ENCODE measurements at places on chromosomes 16 and 17. TPM values are rescaled to one million over a fixed set of nuclear protein-coding genes. Genes with fewer than 3 reads are reported as not detected.
A peak's percentile ranks its signal among the peaks of the same experiment; 100 is the strongest.

Gene CLEC10A
- total RNA-seq, result not detected

Gene UQCRC2
- 279 TPM for total RNA-seq

Gene PPM1D
- total RNA-seq, result 22.6 TPM

Gene TPSD1
- not detected for total RNA-seq

Gene DBF4B
- 53.2 TPM for total RNA-seq

Gene ZG16
- not detected for total RNA-seq

Gene CRYM
- not detected for total RNA-seq

DNA sequence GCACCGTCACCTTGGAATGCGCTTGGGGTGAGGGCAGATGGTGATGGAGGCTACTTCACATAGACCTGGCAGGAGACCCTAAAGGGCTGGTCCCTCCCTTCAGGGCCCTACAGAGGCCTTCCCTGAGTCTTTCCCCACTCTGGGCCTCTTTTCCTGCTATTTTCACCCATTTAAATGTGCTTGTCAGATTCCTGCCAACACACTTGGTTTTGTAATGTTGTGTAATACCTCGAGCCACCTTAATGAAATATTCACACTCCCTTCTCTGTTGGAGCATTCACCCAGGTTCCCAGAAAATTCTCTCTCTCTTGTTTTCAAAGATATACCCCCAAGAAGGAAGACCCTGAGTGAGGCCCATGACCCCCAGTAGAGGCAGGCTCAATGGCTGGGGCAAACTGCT lies 456.6 kb upstream of the DYNLRB2 start:
- H3K36me3 ChIP-seq, result no peaks in the 10 kb centered on the region
- H3K4me1 ChIP-seq, result no peaks in the 10 kb centered on the region
- H3K4me3 ChIP-seq, result no peak overlapping the region

GRCh38 chr17:410543-411401 lies 58.2 kb upstream of the RPH3AL start:
- peak overlapping the region; percentile 78 for H3K4me3 ChIP-seq
- DNase-seq, result peak; percentile 74
- H3K27ac ChIP-seq, result peak overlapping the region; percentile 92
- H3K36me3 ChIP-seq, result peaks cover 25% of the 10 kb centered on the region
- peaks cover 3% of the 10 kb centered on the region for H3K27me3 ChIP-seq

GRCh38 chr16:71693164-71693563 lies 31.3 kb downstream of the PHLPP2 start:
- no peak overlapping the region for H3K4me3 ChIP-seq
- no peak for DNase-seq
- peaks cover 3% of the 10 kb centered on the region for H3K36me3 ChIP-seq
- H3K4me1 ChIP-seq, result peaks cover 2% of the 10 kb centered on the region
- H3K27ac ChIP-seq, result no peak overlapping the region

- no peaks in the 10 kb centered on the region for H3K4me1 ChIP-seq
- H3K36me3 ChIP-seq, result peaks cover 1% of the 10 kb centered on the region
- no peak overlapping the region for H3K27ac ChIP-seq
- DNase-seq, result no peak
Observed at GRCh38 chr17:20189302-20189701, 180.1 kb downstream of the SPECC1 start.

GRCh38 chr17:49997773-49998703 lies 3.0 kb upstream of the DLX3 start:
- no peaks in the 10 kb centered on the region for H3K36me3 ChIP-seq
- H3K4me3 ChIP-seq, result no peak overlapping the region
- H3K4me1 ChIP-seq, result peaks cover 24% of the 10 kb centered on the region
- DNase-seq, result peak; percentile 90
- no peak overlapping the region for H3K27ac ChIP-seq

DNA sequence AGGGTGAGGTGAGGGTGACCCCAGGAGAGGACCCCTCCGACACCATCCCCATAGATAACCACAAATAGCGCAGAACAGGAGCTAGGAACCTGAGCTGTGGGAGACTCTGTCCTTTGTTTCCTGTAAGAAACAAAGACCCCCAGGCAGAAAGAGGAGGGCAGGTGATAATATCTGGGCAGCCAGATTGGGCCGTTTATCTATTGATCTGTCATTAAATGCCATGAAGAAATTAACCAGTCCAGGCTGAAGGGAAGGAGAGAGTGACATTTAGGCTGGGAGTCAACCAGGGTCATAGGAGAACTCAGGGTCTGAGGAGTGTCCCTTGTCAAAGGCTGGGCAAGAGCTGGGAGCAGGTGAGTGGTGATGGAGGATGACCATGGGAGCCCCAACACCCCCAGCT lies 157.8 kb downstream of the C16orf78 start:
- H3K4me1 ChIP-seq, result no peaks in the 10 kb centered on the region
- no peaks in the 10 kb centered on the region for H3K27me3 ChIP-seq
- no peak for DNase-seq
- H3K4me3 ChIP-seq, result no peak overlapping the region

DNA sequence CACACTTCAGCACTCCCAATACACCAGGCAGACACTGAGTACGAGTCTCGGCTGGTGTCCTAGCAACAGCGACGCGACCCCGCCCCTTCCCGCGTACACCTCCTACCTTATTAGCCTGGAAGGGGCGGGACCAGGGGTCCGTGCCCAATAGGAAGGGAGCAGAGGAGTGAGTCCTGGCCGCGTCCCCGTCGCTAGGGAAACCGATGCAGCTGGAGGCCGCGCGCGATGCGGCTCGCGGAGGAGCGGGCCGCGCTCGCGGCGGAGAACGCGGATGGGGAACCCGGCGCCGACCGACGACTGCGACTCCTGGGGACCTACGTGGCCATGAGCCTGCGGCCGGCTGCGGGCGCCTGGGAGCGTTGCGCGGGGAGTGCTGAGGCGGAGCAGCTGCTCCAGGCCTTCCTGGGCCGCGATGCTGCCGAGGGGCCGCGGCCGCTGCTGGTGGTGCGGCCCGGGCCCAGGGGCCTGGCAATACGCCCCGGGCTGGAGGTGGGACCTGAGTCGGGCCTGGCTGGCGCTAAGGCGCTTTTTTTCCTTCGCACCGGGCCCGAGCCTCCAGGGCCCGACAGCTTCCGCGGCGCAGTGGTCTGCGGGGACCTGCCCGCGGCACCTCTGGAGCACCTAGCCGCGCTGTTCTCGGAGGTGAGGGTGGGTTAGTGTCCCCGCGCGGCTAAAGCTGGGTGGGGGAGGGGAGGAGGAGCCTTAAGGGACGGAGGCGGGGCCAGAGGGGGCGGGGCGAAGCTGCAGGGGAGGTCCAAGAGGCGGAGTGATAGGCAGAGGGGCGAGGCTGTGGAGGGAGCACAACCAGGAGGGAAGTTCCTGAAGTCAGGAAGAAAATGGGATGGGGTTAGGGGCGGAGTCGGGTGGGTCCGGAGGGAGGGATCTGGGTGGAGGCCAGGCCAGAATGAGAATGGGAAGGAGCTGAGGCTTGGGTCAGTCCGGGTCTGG lies at the start of gene DNAH9:
Gene DNAH9 (plus strand): TSS at position 197 of the 948 bp plus-strand sequence. CDS start 29 bp downstream, at position 226.
- H3K27ac ChIP-seq, result no peak within 1 kb of the TSS
- no peaks in the 10 kb centered on the region for H3K36me3 ChIP-seq
- DNase-seq, result no peak
- H3K27me3 ChIP-seq, result peaks cover 5% of the 10 kb centered on the region

GRCh38 chr16:59236804-59237458 lies 502.8 kb upstream of the GOT2 start:
- H3K4me3 ChIP-seq, result no peak overlapping the region
- H3K27me3 ChIP-seq, result no peaks in the 10 kb centered on the region
- H3K27ac ChIP-seq, result no peak overlapping the region
- DNase-seq, result no peak

- peaks cover 29% of the 10 kb centered on the region for H3K4me1 ChIP-seq
- H3K36me3 ChIP-seq, result peaks cover 11% of the 10 kb centered on the region
- H3K27ac ChIP-seq, result no peak overlapping the region
- no peaks in the 10 kb centered on the region for H3K27me3 ChIP-seq
- no peak for DNase-seq
- peak overlapping the region; percentile 19 for H3K4me3 ChIP-seq
Observed at GRCh38 chr17:35376245-35376644, 2.8 kb upstream of the SLFN11 start.

- peaks cover 4% of the 10 kb centered on the region for H3K4me1 ChIP-seq
- peaks cover 16% of the 10 kb centered on the region for H3K36me3 ChIP-seq
- H3K27ac ChIP-seq, result no peak overlapping the region
- no peak overlapping the region for H3K4me3 ChIP-seq
- no peak for DNase-seq
- H3K27me3 ChIP-seq, result no peaks in the 10 kb centered on the region
Observed at GRCh38 chr17:4453812-4454591, 20.3 kb downstream of the SPNS3 start.

DNA sequence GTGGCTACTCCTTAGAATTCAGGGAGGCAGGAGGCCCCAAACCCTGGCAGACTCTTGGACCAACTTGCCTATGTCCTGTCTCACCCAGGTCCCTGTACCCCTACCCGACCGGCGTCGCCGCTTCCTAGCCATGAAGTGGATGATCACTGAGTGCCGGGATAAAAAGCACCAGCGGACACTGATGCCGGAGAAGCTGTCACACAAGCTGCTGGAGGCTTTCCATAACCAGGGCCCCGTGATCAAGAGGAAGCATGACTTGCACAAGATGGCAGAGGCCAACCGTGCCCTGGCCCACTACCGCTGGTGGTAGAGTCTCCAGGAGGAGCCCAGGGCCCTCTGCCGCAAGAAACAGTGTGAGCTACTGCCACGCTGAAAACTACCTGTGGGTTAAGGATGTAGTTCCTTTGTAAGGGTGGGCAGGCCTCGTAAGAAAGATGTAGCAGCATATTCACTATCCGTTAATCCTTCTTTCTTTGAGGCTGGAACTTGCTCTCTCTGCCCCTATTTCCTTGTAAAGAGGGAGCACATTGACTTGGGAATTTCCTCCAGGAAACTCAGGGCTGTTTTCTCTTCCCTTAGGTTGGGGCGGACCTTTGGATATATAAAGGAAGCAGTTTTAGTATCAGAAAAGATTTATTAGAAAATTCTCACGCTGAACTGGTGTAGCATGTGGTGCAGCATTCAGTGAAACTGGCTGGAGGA lies 4.1 kb downstream of the MRPS7 start:
- no peak overlapping the region for H3K4me3 ChIP-seq
- H3K27ac ChIP-seq, result no peak overlapping the region
- H3K4me1 ChIP-seq, result peaks cover 31% of the 10 kb centered on the region
- DNase-seq, result no peak
- peaks cover 13% of the 10 kb centered on the region for H3K36me3 ChIP-seq

GRCh38 chr16:58107709-58108108 lies 21.5 kb downstream of the CFAP20 start:
- H3K27ac ChIP-seq, result no peak overlapping the region
- no peak for DNase-seq
- H3K27me3 ChIP-seq, result no peaks in the 10 kb centered on the region
- H3K4me1 ChIP-seq, result peaks cover 6% of the 10 kb centered on the region
- H3K4me3 ChIP-seq, result no peak overlapping the region

DNA sequence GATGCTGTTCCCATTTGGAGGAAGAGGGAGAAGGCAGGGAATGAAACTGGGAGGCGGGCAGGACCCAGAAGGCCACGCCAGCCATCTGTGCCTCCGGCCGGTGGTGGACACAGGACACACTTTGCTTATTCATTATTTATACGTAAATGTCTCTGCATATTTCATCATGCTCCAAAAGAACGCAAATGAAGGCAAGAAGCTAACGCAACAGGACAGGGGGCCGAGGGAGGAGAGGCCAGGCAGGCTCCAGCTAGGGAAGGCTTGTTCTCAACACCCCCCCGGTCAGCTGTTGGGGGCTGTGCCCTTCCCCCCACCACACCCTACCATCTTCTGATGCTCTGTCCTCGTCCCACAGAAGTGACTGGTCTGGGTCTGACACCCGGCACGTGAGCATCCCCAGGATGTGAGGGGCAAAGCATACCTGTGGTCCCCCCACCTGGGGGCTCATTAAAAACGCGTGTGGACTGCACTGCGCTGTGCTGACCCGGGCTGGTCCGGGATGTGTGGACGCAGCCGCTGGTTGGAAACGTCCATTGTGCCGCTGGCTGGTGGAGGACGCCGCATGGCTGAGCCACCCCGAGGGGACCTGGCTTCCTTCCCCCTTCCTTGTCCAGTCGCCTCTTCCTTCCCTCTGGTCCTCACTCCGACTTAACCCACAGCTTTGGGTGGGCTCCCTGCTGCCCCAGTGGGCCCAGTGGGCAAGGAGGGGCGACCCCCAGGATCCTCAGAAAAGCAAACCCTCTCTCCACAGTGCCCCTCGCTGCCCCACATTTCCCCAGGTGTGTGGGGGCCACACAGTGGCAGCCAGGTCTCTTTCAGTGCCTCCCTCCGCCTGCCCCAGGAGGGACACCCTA lies 46.4 kb upstream of the ENPP7 start:
- H3K27ac ChIP-seq, result no peak overlapping the region
- no peak for DNase-seq
- H3K4me1 ChIP-seq, result no peaks in the 10 kb centered on the region
- no peak overlapping the region for H3K4me3 ChIP-seq
- peaks cover 3% of the 10 kb centered on the region for H3K27me3 ChIP-seq
- H3K36me3 ChIP-seq, result no peaks in the 10 kb centered on the region

DNA sequence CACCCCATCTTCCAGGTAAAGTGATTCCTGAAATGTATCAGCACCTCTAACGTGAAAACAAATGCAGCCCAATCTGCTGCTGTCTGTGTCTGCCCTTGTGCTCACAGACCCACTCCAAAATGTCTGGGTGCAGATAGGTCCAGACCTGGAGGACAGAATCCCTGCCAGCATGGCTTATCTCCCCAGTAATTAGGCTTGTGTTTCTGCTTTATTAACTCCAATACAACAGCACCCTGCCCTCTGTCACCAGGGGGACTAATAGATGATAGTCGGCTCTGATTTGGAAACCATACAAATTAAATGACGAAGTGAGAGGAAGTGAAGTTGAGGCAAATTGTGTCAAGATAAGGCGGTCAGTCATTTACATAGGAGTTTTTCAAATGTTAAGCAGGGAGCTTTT lies 608.3 kb upstream of the SALL1 start:
- peaks cover 3% of the 10 kb centered on the region for H3K27me3 ChIP-seq
- no peaks in the 10 kb centered on the region for H3K36me3 ChIP-seq
- H3K27ac ChIP-seq, result no peak overlapping the region
- no peak for DNase-seq
- H3K4me1 ChIP-seq, result no peaks in the 10 kb centered on the region

GRCh38 chr16:61042737-61043136 lies 993.5 kb downstream of the CDH8 start:
- no peaks in the 10 kb centered on the region for H3K27me3 ChIP-seq
- no peak overlapping the region for H3K4me3 ChIP-seq
- DNase-seq, result no peak
- H3K4me1 ChIP-seq, result no peaks in the 10 kb centered on the region
- H3K36me3 ChIP-seq, result no peaks in the 10 kb centered on the region

GRCh38 chr17:46766493-46767491 lies 51.7 kb downstream of the WNT3 start:
- H3K4me3 ChIP-seq, result no peak overlapping the region
- no peaks in the 10 kb centered on the region for H3K36me3 ChIP-seq
- DNase-seq, result no peak
- no peak overlapping the region for H3K27ac ChIP-seq
- H3K27me3 ChIP-seq, result peaks cover 22% of the 10 kb centered on the region

DNA sequence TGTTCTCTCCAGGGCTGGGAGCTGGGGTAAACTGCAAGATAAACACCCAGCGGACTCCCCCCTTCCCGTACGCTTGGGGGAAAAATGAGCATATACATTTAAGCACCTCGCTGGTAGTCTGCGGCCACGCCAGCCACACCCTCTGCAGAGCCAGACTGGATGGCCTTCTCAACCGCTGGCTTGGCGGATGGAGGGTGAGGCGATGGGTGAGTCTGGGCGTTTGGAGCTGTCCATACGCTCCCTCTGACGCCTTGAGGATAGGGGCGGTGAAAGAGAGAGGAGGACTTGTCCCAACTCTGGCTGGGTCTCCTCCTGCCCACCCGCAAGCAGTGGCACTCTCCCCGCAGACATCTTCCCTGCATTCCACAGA lies 1.0 kb downstream of the ITGA3 start:
- H3K27me3 ChIP-seq, result peaks cover 7% of the 10 kb centered on the region
- peaks cover 24% of the 10 kb centered on the region for H3K4me1 ChIP-seq
- DNase-seq, result no peak
- H3K27ac ChIP-seq, result no peak overlapping the region
- peaks cover 2% of the 10 kb centered on the region for H3K36me3 ChIP-seq

Measured in activated CD8-positive, alpha-beta memory T cell treated with anti-CD3 and anti-CD28 coated beads, Interleukin-2, amount 10 ng/mL, durations not matched to agents 7 days and 5 days (primary cell).